Cerebellum (tissue), 4 donors: ENCODE measurements at places on chromosomes 11 and 22.

GRCh38 chr22:45533703-45534102 lies 31.0 kb downstream of the FBLN1 start:
- DNase-seq: no peak

GRCh38 chr22:44424867-44425693 lies 73.0 kb downstream of the RTL6 start:
- no peak for DNase-seq

- DNase-seq: no peak
Observed at GRCh38 chr22:48880749-48881148, 946.9 kb downstream of the BRD1 start.

DNA sequence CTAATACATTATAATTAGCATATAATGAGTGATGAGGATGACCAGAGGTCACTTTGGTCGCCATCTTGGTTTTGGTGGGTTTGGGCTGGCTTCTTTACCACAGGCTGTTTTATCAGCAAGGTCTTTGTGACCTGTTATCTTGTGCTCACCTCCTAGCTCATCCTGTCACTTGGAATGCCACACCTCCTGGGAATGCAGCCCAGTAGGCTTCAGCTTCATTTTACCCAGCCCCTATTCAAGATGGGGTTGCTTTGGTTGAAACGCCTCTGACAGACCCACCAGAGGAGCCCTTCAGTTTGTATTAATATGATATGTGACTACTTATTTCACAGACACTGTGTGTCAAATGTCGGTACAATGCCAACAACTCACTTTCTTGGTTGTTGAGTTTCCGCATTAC lies 20.2 kb downstream of the FOLR3 start:
- DNase-seq: no peak

GRCh38 chr11:11265320-11265719 lies 87.7 kb downstream of the CSNK2A3 start:
- DNase-seq: no peak

DNA sequence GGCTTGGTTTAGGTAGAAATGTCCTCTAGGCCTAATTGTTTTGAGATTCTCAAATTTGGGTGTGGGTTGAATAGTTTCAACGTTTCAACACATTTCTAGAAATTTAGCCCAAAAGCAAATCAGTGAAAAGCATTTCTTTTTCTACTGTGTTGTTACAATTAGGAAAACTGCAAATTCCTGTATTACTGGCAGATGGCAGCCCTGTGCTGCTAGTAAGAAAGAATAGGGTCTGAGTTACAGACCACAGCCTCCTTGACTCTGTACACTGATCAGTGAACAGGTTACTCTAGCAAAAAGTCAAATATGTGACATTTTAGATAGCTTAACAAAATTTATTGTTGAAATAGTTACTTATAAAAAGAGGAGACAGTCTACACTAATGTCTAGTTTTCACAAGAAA lies 703.0 kb downstream of the JRKL start:
- DNase-seq: no peak

GRCh38 chr11:2509481-2510001 lies 64.7 kb downstream of the KCNQ1 start:
- DNase-seq: peak; percentile 49

DNA sequence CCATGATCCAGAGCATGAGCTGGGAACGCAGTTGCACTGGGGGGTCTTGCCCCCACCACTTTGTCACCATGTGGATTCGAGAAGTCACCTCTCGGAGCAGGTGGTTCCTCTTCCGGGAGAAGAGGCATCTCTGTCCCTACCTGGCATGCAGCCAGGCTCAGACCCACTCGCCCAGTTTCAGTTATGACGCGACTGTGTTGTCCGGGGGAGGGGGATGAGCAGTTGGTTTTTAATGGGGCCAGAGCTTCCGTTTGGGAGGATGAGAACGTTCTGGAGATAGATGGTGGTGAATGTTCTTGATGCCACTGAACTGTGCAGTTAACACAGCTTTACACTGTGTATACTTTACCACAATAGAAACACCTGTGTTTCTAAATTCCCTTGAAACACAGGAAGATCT lies 41.5 kb downstream of the DHCR7 start:
- DNase-seq: no peak

- DNase-seq: no peak
Observed at GRCh38 chr22:36435516-36436415, 45.7 kb downstream of the TXN2 start.

- DNase-seq: no peak
Observed at GRCh38 chr22:42076764-42077485, 2.6 kb upstream of the SMDT1 start.

DNA sequence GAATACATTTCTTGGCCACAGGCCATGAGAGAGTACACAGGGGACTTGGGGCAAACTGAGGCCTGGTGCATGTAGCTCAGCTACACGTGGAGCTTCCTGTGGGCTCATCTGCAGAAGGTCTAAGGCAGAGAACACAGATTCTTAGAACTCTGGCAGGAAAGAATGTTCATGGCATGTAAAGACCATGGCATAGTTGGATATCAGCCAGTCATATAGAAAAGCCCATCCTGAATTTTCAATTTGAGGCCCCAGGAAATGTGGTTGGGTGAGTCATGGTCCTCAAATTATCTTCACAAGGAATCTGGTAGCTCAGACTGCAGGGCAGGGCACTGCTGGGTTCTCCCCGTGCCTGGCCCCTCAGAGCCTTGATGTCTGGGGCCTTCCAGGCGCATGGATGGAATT lies 13.7 kb upstream of the ST3GAL4 start:
- DNase-seq: no peak

DNA sequence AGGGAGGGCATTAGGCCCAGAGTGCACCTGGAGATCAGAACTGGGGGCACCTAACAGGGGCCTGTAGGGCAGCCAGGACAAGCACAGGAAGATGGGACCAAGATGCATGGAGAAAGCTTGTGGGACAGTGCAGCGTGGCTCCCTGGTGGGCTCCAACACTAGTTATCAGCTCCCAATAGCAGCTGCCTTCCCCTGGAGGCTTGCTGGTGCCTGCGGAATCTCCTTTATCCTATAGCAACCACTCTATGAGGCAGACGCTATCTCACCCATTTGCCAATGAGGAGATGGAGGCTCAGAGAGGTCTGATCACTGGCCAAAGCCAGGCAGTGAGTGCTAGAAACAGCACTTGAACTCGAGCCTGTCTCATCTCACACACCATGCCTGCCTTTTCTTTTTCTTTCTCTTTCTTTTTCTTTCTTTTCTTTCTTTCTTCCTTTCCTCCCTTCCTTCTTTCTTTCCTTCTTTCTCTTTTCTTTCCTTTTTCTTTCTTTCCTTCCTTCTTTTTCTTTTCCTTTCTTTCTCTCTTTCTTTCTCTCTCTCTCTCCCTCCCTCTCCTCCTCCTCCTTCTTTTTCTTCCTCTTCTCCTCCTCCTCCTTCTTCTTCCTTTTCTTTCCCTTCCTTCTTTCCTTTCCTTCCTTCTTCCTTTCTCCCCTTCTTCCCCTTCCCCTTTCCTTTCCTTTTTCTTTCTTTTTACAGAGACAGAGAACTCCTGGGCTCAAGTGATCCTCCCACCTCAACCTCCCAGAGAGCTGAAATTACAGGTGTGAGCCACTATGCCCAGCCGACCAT lies 16.1 kb upstream of the SEC14L4 start:
- DNase-seq: no peak

DNA sequence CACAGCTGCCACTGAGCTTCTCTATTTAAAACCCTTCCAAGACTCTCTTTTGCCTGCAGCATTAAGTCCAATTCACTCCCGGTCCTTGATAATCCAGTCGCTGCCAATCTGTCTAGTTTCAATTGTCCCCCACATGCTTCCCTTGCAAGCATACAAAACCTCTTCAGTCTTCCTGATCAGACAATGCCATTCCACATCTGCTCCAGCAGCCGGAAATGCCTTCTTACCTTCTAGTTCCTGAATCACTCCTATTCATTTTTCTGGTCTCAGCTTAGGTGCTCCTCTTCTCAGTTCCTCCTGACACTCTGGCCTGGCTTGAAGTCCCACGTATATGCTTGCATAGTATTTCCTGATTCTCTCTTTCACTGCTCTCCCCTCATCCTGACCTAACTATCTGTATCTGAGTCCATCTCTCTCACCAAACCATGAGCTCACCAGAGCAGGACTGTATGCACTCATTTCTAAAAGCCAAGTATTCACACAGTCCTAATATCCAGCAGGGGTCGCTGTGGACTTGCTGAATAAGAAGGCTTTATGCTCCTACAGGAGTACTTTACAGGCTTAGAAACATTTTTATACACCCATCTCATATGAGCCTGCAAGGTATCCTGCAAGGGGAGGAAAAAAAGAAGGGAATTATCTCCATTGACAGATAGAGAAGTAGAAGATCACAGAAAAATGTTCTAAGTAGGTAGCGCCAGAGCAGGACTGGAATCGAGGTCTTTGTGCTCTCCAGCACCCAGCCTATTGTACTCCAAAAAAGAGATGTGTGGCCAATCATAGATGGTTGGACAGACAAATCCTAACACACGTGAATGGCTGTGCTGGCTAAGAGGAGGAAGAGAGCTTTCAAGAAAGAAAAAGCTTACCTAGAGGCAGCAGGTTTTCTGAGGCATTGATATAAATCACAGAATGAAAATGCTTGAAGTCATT lies 19.2 kb downstream of the XRRA1 start:
- peak; percentile 54 for DNase-seq

- DNase-seq: no peak
Observed at GRCh38 chr11:94549146-94549545, 5.4 kb downstream of the FUT4 start.
